ENCODE measurements at places on chromosomes 7 and 10.

GRCh38 chr7:129828078-129828762, 124.5 kb downstream of the UBE2H start:
- DNase-seq = no peak

DNA sequence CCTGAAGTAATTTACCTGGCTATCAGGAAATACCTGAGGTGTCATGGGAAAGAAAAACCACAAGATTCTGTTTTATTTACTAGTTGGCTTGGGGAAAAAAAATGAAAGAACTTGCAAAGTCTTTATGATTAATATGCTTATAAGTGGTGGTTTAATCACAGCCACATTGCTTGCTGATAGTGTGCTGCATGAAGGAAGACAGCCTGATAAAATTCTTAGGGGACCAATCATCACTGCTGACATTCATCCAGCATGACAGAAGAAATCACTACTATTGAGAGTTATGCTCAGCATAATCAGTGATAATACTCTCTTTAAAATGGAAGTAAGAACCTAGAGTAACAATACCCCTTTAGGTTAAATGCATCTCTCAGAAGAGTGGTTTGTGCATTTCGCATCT, 150.2 kb upstream of the LRRN3 start:
- DNase-seq = no peak

DNA sequence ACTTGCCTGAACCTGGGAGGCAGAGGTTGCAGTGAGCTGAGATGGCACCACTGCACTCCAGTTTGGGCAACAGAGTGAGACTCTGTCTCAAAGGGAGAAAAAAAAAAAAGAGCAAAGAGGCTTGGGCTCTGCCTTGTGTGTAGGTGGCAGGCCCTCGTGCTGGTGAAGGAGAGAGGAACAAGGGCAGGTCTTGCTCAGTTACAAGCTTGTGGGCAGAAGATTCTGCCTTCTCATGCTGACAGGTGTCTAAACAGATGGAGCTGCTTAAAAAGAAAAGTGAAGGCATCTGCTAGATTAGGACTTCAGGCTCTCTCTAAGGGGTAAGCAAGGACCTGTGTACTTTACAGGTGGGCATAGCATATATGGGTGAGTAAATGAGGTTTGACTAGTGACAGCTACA, 65.5 kb upstream of the TRIM8 start:
- no peak for DNase-seq

DNA sequence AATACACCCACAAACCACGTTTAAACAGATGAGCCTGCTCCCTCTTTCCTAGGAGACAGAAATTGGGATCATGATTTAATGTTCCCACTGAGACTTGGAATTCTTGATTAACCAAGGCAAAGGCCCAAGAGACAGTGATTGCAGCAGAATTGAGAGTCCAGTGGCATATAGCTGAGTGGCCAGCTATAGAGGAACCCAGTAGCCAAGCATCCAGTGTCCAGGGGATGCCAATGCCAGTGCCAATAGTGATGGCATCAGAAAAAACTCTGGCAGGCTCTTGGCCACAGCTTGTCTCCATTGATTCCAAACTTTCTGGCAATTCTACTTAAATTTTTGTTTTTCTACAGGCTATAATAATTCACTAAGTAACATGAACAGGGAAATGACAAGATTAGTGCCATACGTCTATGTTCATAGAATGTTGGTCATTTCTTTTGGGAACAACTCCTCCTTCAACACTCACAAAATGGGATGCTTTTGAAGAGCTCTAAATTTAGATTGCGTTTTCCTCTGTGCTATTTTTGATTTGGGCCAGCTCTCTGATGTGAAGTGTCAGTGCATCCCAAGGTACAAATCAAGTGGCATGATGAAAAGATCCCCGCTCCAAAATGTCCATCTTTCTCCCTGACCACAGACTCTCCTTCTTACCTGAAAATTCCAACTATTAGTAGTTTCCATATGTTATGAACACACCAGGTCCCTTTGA, 83.1 kb upstream of the A1CF start:
- DNase-seq = no peak

DNA sequence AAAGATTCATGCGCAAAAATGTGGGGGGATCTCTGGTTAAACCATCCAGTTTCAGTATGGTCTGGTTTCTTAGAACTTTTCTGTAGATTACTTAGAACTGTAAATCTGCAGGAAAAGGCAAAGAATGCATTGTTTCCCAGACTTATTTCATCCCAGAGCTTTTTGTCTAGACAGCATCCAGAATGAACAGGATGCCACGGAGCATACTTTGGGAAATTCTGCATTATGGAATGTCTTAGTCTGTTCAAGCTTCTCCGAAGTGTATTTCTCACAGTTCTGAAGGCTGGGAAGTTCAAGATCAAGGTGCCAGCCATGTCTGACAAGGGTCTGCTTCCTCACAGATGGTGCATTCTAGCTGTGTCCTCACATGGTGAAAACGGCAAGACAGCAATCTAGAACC, 136.3 kb downstream of the INHBA start:
- peak; percentile 23 for DNase-seq
